ENCODE measurements at places on chromosomes 1 and 21.

DNA sequence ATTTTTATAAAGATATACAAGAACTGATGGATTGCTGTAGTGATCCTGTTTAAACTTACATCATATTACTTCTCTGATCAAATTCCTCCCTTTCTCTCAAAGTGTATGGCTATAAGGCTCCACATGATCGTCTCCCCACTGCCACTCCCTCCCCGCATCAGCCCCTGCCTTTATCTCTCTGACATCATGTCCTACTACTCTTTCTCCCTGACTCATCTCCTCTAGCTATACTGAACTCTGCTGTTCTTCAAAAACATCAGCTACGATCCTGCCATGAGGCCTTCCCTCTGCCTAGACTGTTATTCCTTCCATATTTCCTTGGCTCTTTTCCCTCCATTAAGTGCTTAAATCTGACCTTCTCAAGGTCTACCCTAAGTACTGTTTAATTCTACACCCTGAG, 22.8 kb downstream of the HFM1 start:
- DNase-seq, result no peak

DNA sequence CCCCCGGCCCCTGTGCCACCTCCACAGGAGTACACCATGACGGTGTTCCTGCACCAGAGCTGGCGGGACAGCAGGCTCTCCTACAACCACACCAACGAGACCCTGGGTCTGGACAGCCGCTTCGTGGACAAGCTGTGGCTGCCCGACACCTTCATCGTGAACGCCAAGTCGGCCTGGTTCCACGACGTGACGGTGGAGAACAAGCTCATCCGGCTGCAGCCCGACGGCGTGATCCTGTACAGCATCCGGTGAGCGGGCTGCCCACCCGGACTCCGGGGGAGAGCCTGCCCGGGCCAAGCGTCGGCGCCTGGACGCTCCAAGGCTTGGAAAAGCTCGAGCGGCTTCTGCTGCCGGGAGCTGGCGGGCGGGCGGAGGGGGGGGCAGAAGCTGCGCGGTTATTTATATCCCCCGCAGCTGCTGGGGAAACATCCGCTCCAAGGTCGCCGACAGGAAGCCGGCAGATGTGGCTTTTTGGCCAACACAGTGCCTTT, 6.4 kb downstream of the GABRD start:
- DNase-seq, result no peak

DNA sequence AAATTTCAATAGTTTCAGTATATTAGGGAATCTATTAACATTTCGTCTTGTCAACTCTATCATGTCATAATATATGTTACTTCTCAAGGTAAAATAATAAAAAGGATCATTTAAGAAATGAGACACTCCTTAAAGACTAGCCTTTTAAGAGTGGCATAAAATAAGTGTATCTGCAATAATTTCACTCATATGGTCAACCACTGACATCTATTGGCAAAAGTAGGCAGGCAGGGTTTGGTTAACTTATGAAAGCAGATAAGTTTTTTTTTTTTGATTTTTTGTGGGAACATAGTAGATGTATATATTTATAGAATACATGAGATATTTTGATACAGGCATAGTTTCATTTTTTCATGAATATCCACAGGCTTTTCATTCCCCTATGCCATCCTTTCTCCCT, 5.5 kb upstream of the RGS21 start:
- no peak for DNase-seq

DNA sequence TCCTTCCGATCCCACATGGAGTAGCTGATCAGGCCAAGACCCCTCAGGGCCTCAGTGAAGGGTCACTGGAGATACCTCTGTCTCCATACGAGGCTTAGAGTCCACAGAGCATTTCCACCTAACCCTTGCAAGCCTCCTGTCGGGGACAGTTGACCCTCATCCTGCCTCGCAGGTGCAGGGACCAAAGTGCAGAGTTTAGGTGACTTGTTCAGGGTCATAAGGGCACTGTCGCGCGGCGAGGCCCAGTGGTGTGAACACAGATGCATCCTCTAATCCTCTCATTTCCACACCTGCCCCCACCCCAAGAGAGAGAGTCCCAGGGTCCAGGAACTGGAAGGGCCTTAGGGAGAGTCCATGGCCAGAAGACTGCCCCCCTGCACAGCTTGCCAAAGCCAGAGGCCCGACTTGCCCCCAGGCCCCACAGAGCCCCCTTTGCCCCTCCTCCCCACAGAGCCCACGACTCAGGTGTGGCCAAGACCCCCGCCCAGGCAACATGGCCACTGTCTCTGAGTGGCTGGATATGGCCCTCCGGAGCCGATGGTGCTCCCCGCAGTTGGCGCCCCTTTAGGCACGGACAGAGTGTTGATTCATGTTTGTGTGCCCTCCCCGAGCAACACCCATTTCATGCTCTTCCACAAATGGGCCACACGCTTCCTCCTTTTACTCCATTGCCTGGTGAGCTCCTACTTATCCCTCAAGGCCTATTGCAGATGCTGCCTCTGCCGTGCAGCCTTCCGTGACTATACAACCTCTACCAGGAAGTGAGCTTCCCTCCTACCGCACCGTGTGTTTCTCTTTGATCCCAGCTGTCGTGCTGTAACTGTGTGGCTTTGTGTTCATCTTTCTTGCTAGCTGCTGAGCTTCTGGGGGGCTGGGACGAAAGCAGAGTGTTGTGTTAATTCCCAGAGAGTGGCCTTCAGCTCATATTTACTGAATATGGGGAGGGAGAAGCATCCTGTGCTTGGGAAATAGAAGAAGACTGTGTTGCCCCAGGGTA, 1.7 kb downstream of the TRPM2 start:
- no peak for DNase-seq

GRCh38 chr1:209748620-209749019, 7.2 kb upstream of the TRAF3IP3 start:
- no peak for DNase-seq

DNA sequence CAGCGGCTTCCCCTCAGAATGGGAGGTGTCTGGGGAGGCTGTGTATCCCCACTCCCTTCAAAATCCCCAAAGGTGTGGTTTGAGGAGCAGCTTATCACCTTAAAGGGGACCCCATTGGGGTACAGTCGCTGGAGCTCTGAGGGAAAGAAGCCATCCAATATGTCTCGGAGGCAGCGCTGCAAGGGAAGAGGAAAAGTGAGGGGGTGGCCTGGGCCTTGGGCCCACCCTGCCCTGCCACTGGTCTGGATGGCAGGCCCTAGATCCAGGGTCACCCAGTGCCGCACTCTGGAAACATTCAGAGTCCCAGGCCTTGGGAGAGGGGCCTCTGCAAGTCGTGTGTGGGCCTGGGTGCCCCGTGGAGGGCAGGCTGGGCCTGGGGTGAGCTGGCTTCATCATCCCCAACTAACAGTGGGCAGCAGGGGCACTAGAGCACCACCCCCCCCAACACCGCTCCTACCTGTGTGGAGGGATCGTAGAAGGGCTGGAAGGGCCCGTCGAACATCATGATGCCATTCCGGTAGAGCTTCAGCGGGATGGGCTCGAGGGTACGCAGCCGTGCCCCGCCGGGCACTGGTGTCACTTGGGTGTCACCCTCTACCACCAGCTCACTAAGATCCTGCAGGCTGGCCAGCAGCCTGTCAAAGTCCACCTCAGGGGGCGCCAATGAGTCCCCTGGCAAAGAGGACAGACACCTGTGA, 5.6 kb downstream of the SH3BGRL3 start:
- DNase-seq, result no peak
